Chondrocyte (in vitro differentiated cells): ENCODE measurements at places on chromosomes 1 and 21. TPM values are rescaled to one million over a fixed set of nuclear protein-coding genes. Genes with fewer than 3 reads are reported as not detected.

The ERICH3 gene
- not detected in 3 replicates for total RNA-seq

The DESI2 gene
- 57.2 to 65.6 TPM (median 62.9 TPM) in 3 replicates for total RNA-seq

The SPATA21 gene
- total RNA-seq: not detected in 3 replicates

The NPR1 gene
- 0.21 to 0.27 TPM in 2 of 3 replicates, not detected in the other for total RNA-seq

DNA sequence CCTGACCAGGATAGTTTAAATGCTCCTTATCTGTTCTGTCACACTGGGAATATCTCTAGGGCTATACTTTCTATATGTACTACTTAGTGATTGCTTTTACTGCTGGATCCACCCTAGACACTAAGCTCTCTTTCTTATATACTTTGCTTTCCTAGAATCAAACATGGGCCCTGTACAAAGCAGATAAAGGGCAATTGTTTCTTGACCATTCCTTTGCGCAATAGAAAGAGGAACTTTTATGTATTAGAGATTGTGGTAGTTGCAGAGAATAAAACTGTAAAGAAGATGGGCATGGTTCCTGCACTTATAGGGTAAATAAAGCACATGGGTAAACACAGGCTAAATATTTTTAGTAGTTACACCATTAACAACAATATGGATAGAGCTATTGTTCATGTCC lies 58.8 kb downstream of the ATP6V1G3 start:
- no peaks in the 10 kb centered on the region for H3K36me3 ChIP-seq
- DNase-seq: no peak
- peaks cover 12% of the 10 kb centered on the region for H3K4me1 ChIP-seq

DNA sequence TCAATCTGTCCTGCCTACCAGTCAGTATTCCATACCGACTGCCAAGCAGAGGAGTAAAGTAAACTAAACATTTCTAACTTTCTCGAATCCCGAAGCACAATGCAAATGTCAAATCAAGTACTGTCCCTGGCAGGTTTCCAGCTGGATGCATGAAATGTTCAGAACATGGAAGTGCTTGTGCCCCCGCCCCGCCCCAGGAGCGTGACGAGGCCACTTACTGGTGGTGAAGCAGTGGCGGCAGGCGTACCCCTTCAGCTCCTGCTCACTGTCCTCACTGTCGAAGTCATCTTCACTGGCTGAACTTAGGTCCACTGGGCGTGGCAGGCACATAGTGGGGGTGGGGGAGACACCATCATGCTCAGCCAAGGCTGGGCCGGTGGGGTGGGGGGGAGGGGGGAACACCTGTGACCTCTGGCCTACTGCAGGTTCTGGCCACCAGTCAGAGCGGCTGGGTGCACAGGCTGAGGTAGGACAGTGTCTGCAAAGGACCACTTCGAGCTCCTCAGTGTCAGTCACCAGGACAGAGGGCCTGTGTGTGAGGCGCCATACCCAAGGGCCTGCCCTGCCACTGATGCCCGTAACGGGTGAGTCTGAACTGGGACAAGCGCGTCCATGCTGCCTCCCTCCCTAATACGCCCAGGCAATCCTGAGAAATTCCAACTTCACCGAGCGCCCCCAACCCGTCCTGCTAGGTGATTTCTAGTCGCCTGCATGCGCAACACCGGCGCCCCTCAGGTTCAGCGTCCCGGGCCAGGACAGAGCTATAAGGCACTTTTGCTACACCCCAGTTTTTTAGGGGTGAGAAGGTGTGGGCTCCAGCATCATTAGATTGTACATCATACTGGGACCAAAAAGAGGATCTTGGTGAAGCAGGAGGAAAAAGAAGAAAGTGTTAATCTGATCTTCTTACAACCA lies 46.9 kb downstream of the SLC45A1 start:
- no peaks in the 10 kb centered on the region for H3K27me3 ChIP-seq
- no peak overlapping the region for H3K4me3 ChIP-seq
- peaks cover 42% of the 10 kb centered on the region for H3K4me1 ChIP-seq

DNA sequence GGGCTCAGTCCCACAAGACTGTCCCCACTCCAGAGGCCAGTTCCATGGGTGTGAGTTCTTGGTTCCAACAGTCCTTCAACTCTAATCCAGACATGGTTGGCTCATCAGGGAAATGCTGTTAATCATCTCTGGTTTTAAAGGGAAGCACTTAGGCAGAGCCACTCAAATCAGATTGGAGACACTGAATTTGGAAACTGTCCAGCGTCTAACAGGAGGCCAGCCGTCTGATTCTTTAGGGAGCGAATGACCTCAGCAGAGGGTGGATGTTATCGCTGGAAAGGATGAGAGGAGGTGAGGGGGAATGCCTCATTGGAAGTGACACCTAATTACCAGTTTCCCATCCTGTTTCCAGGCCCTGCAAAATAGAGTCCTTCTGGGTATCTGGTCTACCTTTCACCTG lies 22.8 kb upstream of the LRRC38 start:
- no peak for DNase-seq
- no peak overlapping the region for H3K4me3 ChIP-seq
- H3K27me3 ChIP-seq: no peaks in the 10 kb centered on the region
- no peaks in the 10 kb centered on the region for H3K4me1 ChIP-seq

- no peaks in the 10 kb centered on the region for H3K27me3 ChIP-seq
- peak overlapping the region; percentile 86 for H3K27ac ChIP-seq
- H3K4me1 ChIP-seq: peaks cover 68% of the 10 kb centered on the region
- peak overlapping the region; percentile 11 for H3K4me3 ChIP-seq
- no peak for DNase-seq
- H3K36me3 ChIP-seq: peaks cover 2% of the 10 kb centered on the region
Measured at GRCh38 chr1:162213281-162213912, 143.9 kb downstream of the NOS1AP start.

DNA sequence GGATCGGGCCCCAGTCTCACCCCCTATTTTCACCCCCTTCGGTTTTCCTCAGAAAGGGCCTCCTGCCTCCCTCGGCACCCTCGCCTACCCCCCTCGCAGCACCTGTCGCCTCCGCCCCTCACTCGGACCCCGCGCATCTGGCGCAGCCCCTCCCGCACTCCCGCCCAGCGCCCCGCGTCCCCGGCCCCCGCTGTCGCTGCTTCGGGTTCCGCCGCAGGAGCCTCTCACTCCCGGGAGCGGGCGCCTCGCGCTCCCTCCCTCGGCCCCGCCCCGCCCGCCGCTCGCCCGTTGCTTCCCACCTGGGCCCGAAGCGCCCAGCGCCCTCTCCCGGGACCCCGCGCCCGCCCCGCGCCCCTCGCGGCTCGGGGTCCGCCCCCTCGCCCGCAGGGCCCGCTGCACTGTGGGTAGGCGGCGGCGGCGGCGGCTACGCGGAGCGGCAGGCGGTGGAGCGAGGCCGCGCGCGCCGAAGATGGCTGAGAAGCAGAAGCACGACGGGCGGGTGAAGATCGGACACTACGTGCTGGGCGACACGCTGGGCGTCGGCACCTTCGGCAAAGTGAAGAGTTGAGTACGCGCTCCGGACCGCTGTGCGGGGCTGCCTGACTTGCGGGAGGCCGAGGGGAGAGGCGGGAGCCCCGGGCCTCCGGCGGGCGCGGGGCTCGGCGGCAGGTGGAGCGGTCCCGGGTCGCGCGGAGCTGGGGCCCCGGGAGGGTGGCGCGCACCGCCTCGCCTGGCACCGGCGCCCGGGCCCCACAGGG lies at the start of gene PRKAA2:
Gene PRKAA2, plus strand, starts transcription at position 396 of the 758 bp plus-strand sequence. Its CDS starts 74 bp downstream, at position 470.
- peak within 1 kb of the TSS; percentile 87 for H3K4me3 ChIP-seq
- DNase-seq: peak; percentile 79
- H3K27me3 ChIP-seq: no peaks in the 10 kb centered on the region
- peaks cover 27% of the 10 kb centered on the region for H3K4me1 ChIP-seq
- peak within 1 kb of the TSS; percentile 69 for H3K27ac ChIP-seq

DNA sequence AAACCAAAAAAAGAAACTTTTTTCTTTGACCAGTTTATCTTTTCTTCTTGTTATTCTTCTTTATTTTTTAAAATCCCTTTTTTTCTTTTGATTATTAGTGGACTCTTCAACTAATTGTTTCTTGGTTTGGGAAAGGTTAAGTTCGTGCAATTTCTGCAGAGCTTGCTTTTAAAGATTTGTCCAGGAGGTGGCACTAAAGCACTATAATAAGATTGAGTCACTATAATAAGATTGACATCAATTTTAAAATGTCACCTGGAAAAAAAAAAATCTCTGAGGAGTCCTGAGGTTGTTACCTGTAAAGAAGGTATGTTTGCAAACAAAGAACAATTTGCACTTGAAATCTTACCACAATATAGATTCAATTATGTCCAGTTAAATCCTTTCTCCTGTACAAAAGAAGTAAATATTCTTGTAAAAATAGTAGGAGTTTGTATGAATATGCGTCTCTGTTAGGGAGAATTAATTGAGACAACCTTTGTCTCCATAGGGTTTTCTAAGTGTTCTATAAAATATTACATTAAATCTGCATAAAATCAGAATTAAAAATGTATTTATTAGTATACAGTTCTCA lies 166.7 kb downstream of the ADGRL4 start:
- H3K27ac ChIP-seq: no peak overlapping the region
- no peak overlapping the region for H3K4me3 ChIP-seq
- no peak for DNase-seq
- H3K36me3 ChIP-seq: no peaks in the 10 kb centered on the region

- DNase-seq: no peak
- H3K4me3 ChIP-seq: no peak overlapping the region
- H3K4me1 ChIP-seq: peaks cover 11% of the 10 kb centered on the region
- no peaks in the 10 kb centered on the region for H3K36me3 ChIP-seq
- H3K27ac ChIP-seq: no peak overlapping the region
- H3K27me3 ChIP-seq: peaks cover 10% of the 10 kb centered on the region
Measured at GRCh38 chr1:56911098-56911938, 54.5 kb downstream of the C8B start.

- no peak overlapping the region for H3K27ac ChIP-seq
- no peaks in the 10 kb centered on the region for H3K36me3 ChIP-seq
- H3K4me3 ChIP-seq: no peak overlapping the region
- no peaks in the 10 kb centered on the region for H3K4me1 ChIP-seq
Measured at GRCh38 chr21:30996728-30997127, 41.5 kb downstream of the KRTAP19-8 start.
